ENCODE measurements at places on chromosomes 5 and 9. TPM values are rescaled to one million over a fixed set of nuclear protein-coding genes. Genes with fewer than 3 reads are reported as not detected.

DNA sequence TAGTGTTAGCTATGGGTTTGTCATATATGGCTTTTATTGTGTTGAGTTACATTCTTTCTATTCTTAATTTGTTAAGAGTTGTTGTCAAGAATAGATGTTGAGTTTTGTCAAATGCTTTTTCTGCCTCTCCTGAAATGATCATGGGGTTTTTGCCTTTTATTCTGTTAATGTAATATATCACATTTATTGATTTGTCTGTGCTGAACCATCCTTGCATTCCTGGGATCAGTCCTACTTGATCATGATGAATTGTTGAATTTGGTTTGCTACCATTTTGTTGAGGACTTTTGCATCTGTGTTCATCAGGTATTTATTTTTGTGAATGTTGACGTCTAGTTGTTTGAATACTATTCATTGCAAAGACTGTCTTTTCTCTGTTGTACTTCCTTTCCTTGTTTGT lies 23.9 kb downstream of the RIC1 start:
- no peak for DNase-seq

DNA sequence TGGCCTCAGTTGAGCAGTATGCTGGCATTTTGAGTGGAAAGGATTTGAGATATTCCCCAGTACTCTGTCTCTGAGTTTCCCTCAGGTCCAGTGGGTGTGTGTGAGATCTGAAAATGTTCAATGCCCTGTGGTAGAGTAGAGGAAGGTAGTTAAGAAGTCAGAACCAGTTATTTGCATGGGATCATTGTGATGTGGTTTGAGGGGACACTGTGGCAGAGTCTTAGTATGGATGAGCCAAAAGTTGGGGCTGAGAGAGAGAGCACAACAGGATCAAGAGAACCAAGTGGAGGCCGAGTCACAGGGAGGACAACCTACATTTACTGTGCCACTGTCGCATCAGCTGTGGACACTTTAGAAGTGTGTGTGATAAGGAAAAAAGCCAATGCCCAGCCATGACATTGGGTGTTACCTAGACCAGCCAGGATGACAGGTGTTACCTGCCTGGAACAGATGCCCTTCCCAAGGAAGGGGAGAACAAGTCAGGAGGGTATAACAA lies 128.9 kb upstream of the IL12B start:
- DNase-seq = no peak

DNA sequence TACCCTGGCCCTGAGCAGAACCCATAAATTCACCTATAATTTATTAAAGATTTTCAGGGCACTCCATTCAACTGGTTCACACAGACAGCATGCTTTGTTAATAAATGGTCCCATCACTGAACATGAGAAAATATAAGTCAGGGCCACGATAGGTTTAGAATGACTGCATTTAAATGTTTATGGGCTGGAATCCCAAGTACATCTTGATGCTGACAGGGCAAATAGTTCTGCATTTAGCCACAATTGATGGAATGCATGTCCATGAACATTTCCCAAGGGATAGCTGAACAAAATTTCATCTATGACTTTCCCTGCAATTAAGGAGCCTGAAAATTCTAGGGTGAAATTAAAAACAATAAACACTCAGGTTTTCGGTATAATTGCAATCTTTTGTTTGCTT lies 124.5 kb downstream of the CAAP1 start:
- no peak for DNase-seq

DNA sequence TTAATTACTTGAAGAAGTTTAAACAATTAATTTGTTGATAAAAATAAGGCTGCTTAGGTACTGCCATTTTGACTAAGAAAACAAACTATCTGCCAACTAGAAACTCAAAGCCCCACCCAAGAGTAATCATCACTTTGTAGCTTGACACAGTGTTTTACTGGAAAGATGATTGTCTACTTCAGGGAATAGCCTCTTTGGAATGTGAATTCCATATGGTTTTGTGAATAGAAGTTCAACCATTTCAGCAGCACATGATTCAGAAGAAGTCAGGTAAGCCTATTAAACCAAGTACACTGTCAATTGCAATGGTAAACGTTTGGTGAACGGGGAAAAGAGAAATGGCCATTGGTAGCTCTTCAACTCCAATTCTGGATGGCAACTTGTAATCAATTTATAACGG lies 55.2 kb downstream of the PLK2 start:
- no peak for DNase-seq

The KCNT1 gene
- 3.9 TPM for total RNA-seq
